KBM-7 (cell line): ENCODE measurements at places on chromosomes 1 and 21.

DNA sequence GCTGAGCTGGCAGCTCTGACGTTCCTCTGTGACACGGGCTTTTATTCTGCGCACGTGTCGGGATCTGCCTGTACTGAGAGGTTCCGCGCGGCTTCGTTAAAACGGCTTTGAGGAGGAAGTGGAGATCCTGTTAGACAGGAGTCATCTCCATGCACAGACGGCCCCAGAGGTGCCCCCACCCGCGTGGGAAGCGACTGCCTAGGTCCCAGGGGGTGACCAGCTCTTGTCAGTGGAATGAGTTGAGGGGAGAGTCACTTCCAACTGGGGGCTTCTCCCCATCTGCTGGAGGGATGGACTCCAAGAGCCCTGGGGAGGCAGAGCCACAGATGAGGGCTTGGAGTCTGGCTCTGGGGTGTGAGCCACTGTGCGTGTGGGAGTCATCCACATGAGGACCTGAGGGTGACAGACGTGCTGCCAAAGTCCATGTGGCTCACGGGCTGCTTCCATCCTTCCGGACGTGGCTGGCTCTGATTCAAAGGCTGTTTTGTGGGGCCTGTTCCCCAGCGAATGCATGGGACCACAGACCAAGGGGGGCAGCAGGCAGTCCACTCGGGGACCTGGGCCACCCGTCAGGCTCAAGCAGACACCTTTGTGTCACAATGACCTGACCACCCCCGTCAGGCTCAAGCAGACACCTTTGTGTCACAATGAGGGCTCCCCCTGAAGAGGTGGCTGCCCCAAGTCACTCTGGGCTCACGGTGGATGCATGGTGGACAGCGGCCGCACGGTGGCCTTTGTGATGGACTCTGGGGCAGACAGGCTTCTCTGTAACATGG is 26.8 kb downstream of the PTTG1IP start:
- DNase-seq, result peak; percentile 78

DNA sequence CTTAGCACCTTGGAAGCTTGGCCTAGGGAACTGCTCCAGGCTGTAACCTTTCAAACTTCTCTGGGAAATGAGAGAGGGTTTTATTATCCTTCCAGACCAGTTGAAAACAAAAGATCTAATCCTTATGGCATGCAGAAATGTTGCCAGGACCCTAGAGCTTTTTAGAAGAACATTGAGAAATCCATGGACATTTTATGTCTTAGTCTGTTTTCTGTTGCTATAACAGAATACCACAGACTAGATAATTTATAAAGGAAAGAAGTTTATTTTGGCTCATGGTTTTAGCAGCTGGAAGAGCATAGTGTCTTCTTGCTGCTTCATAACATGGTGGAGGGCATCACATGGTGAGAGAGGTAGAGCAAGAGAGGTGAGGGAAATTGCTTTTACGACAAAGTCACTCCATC is 25.8 kb downstream of the OSBPL9 start:
- DNase-seq, result no peak

GRCh38 chr1:78622548-78622947 is 2.3 kb downstream of the IFI44L start:
- no peak for DNase-seq

DNA sequence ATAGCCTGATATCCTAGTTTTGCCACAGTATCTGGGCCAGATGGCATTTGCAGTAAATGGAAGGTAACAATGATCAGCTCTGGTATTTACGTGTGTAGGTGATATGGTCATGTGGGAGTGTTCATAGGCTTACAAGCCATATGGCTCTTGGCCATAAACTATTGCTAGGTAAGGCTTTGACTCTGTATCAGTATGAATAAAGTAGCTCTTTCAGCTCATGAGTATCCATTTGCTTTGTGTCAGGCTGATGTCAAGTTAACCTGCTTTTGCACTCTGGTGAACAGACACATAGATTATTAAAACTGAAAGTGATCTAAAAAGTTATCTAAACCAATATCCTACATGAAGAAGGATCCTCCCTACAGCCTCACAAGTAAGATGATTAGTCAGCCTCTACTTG is 69.0 kb downstream of the DDR2 start:
- no peak for DNase-seq

DNA sequence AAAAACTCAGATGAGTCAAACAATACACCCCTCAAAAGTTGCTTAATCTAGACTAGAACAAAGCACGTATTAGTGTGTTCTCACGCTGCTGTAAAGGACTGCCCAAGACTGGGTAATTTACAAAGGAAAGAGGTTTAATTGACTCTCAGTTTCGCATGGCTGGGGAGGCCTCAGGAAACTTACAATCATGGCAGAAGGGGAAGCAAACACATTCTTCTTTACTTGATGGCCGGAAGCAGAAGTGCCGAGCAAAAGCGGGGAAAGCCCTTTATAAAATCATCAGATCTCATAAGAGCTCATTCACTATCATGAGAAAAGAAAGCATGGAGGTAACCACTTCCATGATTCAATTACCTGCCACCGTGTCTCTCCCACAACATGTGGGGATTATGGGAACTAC is 10.1 kb downstream of the JAM2 start:
- DNase-seq, result peak; percentile 62
